ENCODE measurements at places on chromosomes 2 and 18.

DNA sequence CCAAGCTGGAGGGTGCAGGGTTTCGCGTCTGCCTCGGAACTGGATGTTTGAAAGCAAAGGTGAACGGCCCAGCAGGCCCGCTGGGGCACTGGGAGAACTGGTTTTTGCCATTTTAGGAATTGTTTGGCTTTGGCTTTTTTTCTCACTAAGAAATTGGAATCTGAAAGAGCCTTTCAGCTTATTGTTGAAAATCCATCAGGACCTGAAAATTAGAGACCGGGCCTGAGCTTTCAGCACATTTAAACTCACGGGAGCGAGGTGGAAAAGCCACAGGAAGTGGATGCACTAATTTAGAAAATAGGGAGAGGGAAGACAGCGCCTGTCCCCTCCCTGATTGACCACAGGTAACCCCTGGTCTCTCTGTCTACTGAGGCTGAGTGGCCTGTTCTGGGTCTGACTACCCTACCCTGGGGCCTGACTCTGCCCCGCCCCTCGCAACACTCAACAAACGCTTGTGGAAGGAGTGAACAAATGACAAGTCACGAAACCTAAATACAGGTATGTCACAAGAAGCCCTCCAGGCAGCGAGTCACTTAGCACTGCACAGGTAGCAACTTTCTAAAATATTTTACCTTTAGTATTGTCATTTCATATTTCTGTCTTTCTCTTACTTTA, 100.3 kb upstream of the MBOAT2 start:
- DNase-seq, result no peak

DNA sequence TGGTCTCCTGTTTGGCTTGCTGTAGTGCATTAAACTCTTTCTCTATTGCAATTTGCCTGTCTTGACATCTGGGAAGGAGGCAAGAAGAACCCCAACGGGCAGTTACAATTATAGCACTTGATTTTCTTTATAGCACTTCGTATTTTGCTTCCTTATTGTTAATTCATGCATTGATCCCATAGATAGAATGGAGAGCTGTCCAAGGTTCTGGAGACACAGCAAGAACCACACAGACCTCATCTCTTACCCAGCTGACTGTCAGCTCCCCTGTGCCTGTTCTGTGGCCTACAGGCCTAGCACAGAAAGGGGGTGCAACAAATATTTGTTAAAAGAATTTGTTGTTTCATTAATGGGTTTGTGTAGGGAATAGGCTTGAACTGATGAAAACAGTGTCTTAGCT, 194.3 kb downstream of the GALNT1 start:
- DNase-seq, result no peak

DNA sequence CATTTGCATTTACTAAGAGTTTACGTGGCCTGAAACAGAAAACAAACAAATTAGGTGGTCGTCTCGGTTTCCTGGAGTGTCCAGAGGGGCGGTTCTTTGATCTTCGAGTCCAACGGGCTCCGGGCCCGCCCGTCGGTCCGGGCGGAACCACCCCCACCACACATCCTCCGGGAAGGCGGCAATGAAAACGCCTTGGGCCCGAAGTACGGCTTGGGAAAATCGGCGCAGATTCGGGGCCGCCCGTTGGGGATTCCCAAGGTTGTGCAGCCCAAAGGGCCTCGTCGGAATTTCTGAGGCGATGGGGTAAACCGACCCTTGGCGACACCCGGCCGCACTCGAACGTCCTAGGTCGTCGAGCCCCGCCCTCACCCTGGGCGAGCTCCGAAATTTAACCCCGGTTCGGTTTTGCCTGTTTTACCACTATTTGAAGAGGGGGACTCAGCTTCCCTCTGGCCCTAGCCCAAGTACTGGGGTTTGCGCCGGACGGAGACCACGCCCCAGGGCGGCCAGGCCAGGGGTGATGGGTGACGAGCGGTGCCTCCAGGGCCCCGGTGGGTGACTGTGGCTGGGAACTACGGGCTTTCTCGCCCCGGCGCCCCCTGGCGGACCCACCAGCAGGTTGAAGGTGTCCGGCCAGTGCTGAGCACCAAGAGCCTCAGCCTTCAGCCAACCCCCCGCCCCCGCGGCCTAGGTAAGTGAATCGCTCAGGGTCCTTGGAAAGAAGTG, 1.9 kb upstream of the CFAP53 start:
- DNase-seq, result no peak

- DNase-seq, result no peak
Measured at GRCh38 chr2:198143793-198144192, 339.4 kb downstream of the PLCL1 start.

- no peak for DNase-seq
Measured at GRCh38 chr2:81403508-81403907, 1099.0 kb upstream of the LRRTM1 start.

DNA sequence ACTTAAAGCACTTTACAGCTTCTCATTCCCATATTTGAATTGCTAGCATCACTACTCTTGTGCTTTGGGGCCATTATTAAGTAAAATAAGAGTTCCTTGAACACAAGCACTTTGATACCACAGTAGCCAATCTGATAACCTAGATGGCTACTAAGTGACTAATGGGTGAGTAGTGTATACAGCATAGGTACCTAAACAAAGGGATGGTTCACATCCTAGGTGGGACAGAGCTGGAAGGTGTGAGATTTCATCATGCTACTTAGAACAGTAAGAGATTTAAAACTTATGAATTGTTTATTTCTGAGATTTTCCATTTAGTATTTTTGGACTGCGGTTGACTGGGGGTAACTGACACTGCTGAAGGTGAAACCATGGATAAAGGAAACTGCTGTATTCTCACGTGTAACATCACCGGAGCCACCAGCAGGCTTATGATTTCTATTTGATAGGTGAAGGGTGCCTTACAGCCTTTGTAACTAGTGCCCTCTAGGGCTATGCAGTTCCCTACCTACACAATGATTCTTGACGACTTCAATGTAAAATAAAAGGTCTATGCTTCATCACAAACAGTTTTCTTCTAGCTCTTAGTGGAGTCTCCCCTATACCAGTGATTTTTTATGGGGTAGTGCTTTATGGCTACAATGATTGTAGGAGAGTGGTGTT, 22.1 kb upstream of the CRIM1 start:
- no peak for DNase-seq

GRCh38 chr2:36489281-36489680, 108.7 kb downstream of the FEZ2 start:
- no peak for DNase-seq

DNA sequence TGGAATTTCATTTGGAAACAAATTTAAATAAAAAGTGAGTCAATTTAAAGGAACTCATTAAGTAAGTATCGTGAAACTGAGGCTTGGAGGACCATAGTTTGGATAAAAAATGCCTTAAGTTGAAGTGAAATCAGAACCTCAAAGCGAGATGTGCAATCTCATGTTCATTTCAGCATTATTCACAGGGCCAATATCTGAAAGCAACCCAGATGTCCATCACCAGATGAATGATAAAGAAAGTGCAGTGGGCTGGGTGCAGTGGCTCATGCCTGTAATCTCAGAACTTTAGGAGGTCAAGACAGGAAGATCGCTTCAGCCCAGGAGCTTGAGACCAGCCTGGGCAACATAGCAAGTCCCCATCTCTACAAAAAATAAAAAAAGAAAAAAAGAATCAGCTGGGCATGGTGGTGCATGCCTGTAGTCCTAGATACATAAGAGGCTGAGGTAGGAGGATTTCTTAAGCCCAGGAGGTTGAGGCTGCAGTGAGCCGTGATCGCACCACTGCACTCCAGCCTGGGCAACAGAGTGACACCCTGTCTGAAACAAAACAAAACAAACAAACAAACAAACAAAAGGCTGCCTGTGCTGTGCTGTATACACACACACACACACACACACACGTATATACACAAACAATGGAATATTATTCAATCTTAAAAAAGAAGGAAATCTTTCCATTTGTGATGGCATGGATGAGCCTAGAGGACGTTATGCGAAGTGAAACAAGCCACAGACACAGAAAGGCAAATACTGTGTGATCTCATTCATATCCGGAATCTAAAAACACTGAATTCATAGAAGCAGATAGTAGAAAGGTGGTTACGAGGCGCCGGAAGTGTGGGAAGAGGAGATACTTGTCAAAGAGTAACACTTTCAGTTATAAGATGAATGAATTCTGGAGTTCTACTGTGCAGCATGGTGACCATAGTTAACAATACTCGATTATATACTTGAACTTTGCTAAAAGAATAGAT, 14.5 kb downstream of the SH3RF3 start:
- no peak for DNase-seq

- no peak for DNase-seq
Measured at GRCh38 chr2:82781176-82781915, 1677.7 kb downstream of the SUCLG1 start.

DNA sequence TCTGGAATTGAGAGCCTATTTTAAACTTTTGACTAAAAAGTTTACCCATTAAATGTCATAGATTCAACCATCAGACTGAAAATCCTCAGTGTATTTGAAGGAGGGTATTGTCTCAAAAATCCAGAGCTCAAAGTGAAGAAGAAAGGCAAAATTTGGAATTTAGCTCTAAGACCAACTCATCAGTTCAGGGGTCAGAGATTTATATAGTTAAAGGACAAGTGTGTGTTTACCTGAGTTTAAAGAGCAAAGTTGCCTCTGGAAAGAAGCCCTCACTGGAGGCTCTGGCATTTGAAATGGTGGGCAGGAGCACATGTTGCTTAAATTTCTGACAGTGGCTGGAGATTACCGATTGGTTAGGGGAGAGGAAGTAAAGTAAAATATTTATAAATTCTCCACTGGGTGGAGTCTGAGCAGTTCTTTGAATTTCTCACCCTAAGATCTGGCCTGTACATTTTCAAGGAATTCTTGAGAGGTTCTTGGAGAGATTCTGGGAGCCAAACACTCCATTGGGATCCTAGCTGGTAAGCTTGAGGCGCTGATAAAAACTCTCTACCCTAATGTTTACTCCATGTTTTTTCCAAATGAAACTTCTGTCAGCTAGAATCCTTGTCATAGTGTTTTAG, at the start of gene KYNU:
Gene KYNU (plus strand): TSS at position 449 of the 623 bp plus-strand sequence. CDS start 7,704 bp downstream, outside the sequence.
- no peak for DNase-seq

- DNase-seq, result no peak
Measured at GRCh38 chr2:197242719-197243118, 67.9 kb downstream of the ANKRD44 start.

- DNase-seq, result no peak
Measured at GRCh38 chr18:27717816-27718215, 459.1 kb downstream of the CDH2 start.

- DNase-seq, result no peak
Measured at GRCh38 chr2:88680916-88681315, 10.6 kb upstream of the RPIA start.

GRCh38 chr18:41025666-41026065, 929.4 kb upstream of the PIK3C3 start:
- DNase-seq, result no peak

DNA sequence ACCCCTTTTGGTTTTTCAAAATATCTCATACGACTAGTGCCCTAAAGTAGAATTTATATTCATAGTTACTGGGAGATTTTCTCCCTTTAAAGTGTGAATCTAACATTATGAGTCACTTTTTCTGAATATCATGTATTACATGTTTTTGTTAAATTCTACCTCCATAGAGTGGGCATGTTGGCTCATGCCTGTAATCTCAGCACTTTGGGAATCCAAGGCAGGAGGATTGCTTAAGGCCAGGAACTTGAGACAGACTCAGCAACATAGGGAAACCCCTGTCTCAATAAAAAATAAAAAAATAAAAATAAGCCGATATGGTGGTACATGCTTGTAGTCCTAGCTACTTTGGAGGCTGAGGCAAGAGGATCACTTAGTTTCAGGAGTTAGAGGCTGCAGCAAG, 45.3 kb upstream of the UNC80 start:
- DNase-seq, result no peak

GRCh38 chr2:226782092-226782713, 17.4 kb downstream of the IRS1 start:
- DNase-seq, result no peak

DNA sequence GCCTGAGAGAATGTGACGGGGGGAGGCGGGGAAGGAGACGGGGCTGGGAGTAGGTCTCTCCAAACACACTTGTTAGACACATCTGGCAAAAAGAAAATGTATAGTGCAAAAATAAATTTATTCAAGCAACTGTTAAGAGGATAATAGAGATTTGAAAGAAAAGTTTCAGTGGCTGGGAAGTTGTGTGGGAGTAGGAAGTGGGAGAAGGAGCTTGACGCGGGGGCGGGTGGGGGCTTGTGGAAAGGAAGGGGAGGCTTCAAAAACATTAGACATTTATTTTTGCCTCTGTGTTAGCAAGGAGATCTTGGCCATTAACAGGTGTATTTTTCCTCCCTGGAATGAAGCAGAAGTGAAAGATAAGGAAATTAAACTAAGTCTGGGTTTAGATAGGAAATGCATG, 90.3 kb downstream of the KLF7 start:
- DNase-seq, result no peak

- DNase-seq, result no peak
Measured at GRCh38 chr2:131122496-131122895, 17.4 kb downstream of the PLEKHB2 start.

DNA sequence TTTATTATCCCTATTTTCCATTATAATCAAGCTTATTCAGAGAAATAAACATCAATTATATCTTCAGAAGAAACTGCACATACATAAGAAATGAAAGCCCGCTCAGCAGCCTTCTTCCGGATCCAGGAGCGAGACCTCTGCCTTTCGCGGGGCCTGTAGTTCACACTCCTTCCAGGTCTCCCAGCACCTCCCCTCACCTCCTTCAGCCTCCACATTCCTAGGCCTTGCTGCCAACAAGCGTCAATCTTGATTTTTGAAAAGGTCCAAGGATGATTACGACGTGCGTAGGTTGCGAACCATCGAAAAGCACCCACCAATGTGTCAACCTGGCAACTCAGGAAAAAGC, 355 bp upstream of the KIDINS220 start:
- DNase-seq, result no peak

DNA sequence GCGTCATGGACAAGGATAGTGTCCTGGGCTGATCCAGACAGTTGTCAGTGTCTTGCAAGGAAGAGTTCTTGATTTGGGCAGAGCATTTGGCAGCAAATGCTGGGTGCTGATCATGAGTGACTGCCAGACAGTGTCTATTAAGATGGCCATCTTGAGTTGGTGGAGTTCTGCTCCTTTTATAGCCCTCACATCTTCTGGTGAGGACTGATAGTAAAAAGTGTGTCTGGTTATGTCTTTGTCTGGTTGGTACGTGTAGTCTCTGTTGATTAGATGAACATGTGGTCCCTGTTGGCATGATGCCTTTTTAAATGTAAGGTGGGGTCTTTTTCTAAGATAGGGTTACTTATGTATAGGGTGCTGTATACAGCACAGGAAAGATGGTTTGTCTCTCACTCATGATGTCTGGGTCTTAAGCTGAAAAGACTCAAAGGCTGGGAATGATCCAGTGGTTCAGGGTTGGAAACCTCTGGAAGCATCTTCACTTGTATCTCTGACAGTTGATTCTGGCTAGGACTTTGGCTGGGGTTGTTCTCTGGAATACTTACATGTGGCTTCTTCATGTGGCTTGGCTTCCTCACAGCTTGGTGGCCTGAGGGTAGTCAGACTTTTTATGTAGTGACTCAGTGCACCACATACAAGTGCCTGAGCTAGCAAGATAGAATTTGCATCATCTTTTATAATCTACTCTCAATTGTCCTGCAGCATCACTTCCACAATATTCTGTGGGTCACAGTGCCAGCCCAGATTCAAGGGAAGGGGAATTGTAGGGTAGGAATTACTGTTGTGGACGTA, 11.8 kb downstream of the MTX2 start:
- no peak for DNase-seq

GRCh38 chr2:109435901-109436598, 177.7 kb downstream of the SEPTIN10 start:
- DNase-seq, result no peak
